IPS-NIHi11 (cell line): ENCODE measurements at places on chromosomes 3 and 15.

GRCh38 chr3:38137615-38138348, 679 bp upstream of the MYD88 start:
- no peak for DNase-seq

- no peak for DNase-seq
Observed at GRCh38 chr15:58678683-58679082, 70.8 kb downstream of the ADAM10 start.

GRCh38 chr3:144162042-144162441, 190.4 kb downstream of the DIPK2A start:
- DNase-seq = no peak

GRCh38 chr3:20652231-20652986, 466.4 kb upstream of the SGO1 start:
- DNase-seq = no peak

DNA sequence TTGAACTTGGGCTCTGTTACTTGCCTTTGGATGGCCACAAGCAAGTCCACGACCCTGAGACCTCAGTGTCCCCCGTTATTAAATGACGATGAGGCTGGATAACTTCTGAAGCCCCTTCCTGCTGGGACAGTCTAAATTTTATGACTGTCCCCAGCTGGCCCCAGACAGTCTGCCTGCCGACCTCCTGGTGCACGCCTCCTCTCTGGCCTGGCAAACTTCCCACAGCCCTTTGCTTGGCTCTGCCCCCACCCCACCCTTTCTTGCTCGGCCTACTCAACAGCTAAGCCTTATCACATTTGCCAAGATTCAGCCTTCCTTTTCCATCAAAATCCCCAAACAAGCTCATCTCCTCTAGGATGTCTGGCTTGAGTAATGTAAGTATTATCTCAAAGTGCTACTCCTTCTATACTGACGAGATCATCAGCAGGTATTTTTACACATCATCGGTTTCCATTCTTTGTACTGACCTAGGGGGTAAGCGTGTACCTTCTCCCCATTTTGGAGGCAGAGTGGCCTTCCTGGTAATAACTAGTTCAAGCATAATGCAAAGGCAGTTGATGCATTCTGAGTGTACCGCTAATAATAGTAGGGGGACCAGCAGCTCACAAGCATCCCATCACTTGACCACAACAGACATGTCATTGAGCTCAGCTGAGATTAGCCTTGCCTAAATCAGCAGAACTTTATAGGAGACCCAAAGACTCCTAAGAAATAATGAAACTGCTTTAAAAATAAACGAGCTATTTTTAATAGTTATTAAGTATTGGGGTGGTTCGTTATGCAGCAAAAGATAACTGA, 120.8 kb upstream of the HACD2 start:
- no peak for DNase-seq

- DNase-seq = no peak
Observed at GRCh38 chr15:22902046-22902445, 63.6 kb downstream of the NIPA2 start.

- no peak for DNase-seq
Observed at GRCh38 chr15:40239693-40240618, 1.1 kb downstream of the PAK6 start.

DNA sequence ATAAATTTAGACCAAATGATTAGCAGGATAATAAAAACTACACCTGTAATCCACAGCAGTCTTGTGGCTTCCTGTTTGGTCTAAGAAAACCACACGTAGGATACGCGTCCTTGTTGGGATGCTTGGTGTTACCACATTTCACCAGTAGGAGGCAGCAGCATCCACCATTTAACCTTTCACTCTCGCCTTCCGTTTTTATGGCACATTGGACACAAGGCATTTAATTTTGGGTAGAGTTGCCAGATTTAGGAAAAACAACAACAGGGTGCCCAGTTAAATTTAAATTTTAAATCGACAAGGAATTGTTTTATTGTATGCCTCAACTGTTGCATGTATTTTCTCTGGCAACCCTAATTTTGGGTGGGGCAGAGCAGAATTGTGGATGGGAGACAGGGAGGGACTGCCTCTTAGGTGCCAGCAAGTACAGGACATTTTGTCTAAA, 6.3 kb downstream of the LRRC31 start:
- peak; percentile 79 for DNase-seq
